T-cell (primary cell): ENCODE measurements at places on chromosomes 2 and 18.
A peak's percentile ranks its signal among the peaks of the same experiment; 100 is the strongest.

DNA sequence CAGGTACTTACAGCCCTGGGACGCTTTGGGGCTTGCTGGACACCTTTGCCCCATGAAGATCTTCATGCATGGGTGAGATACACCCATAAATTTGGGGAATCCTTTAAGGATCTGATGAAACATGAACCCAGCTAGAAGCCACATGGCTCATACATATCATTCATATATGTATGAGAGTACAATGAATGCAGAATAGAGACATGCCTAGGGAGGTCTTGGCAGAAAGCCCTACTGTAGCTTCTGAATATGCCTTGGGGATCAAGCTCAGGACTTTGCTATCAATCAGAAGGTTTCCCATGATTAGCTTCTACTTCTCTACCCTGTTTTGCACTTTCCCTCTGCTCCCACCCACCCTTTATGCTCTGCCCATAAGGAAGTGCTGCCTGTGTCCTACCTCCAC is 368.4 kb downstream of the LPIN1 start:
- no peak overlapping the region for H3K4me3 ChIP-seq
- no peak for DNase-seq
- no peaks in the 10 kb centered on the region for H3K36me3 ChIP-seq
- peaks cover 15% of the 10 kb centered on the region for H3K4me1 ChIP-seq

GRCh38 chr18:31774962-31775361 is 14.3 kb upstream of the SLC25A52 start:
- no peak overlapping the region for H3K27ac ChIP-seq
- DNase-seq: no peak
- no peaks in the 10 kb centered on the region for H3K27me3 ChIP-seq
- no peak overlapping the region for H3K4me3 ChIP-seq
- H3K36me3 ChIP-seq: no peaks in the 10 kb centered on the region
- H3K4me1 ChIP-seq: no peaks in the 10 kb centered on the region

DNA sequence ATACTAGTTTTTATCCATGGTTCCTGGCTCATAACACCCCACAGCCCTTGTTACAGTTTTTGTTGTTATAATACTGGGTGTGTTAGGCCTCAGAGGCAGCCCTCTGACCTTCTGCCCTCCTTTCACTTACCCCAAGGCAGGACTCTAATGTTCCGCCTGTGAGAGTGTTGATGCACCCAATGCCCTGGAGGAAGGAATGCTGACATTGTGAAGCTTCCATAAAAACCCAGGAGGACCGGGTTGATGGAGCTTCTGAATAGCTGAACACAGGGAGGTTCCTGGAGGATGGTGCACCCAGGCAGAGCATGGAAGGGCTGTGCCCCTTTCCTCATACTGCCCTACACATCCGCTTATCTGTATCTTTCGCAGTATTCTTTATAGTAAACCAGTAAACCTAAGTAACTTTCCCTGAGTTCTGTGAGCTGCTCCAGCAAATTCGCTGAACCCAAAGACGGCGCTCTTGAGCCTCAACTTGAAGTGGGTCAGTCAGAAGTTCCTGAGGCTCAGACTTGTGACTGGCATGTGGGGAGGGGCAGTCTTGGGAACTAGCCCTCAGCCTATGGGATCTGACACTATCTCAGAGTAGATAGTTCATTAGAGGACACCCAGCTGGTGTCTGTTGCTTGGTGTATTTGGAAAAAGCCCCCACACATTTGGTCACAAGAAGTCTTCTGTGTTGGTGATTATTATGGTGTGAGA is 10.4 kb downstream of the STON1 start:
- no peaks in the 10 kb centered on the region for H3K4me1 ChIP-seq
- H3K27ac ChIP-seq: no peak overlapping the region
- H3K4me3 ChIP-seq: no peak overlapping the region
- H3K36me3 ChIP-seq: no peaks in the 10 kb centered on the region

- no peak overlapping the region for H3K27ac ChIP-seq
- H3K4me1 ChIP-seq: no peaks in the 10 kb centered on the region
- H3K27me3 ChIP-seq: no peaks in the 10 kb centered on the region
- no peaks in the 10 kb centered on the region for H3K36me3 ChIP-seq
Observed at GRCh38 chr2:65357959-65358294, 74.5 kb downstream of the SPRED2 start.

DNA sequence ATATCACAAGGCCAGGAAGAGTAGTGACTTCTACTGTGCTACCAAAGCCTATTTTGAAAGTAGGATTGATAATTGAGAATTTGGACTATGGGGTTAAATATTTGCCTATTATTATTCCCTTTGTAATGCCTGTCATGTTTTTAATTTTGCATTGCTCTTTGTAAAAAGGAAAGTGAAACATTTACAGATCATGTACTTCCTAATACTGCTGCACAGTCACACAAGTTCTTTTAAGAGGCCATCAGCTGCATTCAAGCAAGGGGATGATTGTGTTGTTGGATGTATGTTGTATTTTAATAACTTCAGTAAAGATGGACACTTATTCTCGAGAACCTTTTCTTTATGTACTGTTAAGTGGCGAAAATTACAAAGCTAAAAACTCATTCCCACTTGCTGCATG is 70.1 kb downstream of the PLEKHA3 start:
- H3K36me3 ChIP-seq: peaks cover 22% of the 10 kb centered on the region
- H3K27me3 ChIP-seq: no peaks in the 10 kb centered on the region
- no peaks in the 10 kb centered on the region for H3K4me1 ChIP-seq
- DNase-seq: no peak

GRCh38 chr2:226336283-226336682 is 463.3 kb downstream of the IRS1 start:
- no peaks in the 10 kb centered on the region for H3K27me3 ChIP-seq
- H3K4me1 ChIP-seq: no peaks in the 10 kb centered on the region
- no peak overlapping the region for H3K27ac ChIP-seq
- DNase-seq: no peak
- H3K4me3 ChIP-seq: no peak overlapping the region
- H3K36me3 ChIP-seq: no peaks in the 10 kb centered on the region

- peak within 1 kb of the TSS; percentile 84 for H3K4me3 ChIP-seq
- H3K36me3 ChIP-seq: no peaks in the 10 kb centered on the region
- H3K27me3 ChIP-seq: no peaks in the 10 kb centered on the region
- peak; percentile 93 for DNase-seq
- peak within 1 kb of the TSS; percentile 98 for H3K27ac ChIP-seq
- peaks cover 33% of the 10 kb centered on the region for H3K4me1 ChIP-seq
Observed at GRCh38 chr2:177264693-177265587, at the start of gene NFE2L2. Gene NFE2L2 (minus strand): TSS chr2:177264727. CDS start chr2:177264576, 151 bp downstream.

- no peaks in the 10 kb centered on the region for H3K36me3 ChIP-seq
- H3K27ac ChIP-seq: no peak overlapping the region
- no peak overlapping the region for H3K4me3 ChIP-seq
- DNase-seq: no peak
Observed at GRCh38 chr2:223222397-223222796, 170.4 kb downstream of the KCNE4 start.

DNA sequence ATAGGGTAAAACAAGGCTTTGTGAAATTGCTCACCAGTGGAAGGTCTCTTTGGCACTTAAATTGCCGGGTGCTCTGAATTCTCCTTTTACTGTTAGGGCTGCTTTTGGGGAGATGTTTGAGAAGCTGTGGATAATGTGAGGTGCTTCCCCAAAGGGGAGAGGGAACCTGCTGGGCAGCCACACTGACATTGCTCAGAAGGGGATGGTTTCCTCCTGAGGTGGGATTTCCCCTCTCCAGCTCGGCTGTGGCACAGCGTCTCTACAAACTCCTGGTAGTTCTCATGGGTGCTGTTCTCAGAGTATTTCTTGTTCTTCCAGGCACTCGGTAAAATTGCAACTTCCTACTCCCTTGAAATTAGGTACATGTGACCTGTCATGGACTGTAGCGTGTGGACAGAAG is 124.2 kb downstream of the LPIN1 start:
- H3K36me3 ChIP-seq: no peaks in the 10 kb centered on the region
- no peak overlapping the region for H3K27ac ChIP-seq
- peaks cover under 1% of the 10 kb centered on the region for H3K4me1 ChIP-seq
- DNase-seq: no peak
- H3K4me3 ChIP-seq: no peak overlapping the region

DNA sequence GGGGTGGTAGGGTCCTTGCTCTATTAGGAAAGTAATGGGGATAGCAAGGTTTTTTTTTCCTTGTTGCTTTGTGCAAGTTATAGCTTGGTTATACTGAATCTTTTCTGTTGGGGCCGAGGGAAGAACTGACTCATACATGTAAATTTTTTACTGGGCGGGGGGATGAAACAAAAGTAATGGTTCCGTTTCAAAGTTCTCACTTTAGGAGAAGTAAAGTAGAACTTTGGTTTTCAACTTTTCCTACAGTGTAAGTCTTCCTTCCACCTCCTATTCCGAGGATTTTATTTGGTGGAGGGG is 1.1 kb downstream of the AFTPH start:
- peaks cover 3% of the 10 kb centered on the region for H3K27me3 ChIP-seq
- DNase-seq: no peak
- peaks cover 25% of the 10 kb centered on the region for H3K4me1 ChIP-seq
- H3K27ac ChIP-seq: peak overlapping the region; percentile 93
- peak overlapping the region; percentile 63 for H3K4me3 ChIP-seq
- H3K36me3 ChIP-seq: no peaks in the 10 kb centered on the region

DNA sequence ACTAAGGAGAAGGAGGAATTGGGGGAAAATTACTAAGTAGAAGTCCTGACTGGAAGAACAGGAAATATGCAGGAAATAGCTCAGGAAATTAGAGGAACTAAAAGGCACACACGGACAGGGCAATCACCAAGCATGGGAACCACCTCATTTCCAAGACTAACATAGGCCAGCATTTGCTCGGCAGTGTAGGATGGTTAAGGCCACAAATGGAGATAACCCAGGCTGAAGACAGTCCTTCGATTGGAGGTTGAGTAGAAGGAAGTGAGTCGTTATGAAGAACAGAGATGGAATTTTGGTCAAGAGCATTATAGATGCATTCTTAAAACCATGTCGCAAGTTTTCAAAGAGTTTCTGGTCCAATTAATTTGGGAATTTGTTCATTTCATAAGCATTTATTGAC is 401.4 kb downstream of the ALK start:
- H3K27me3 ChIP-seq: no peaks in the 10 kb centered on the region
- H3K27ac ChIP-seq: no peak overlapping the region
- no peaks in the 10 kb centered on the region for H3K4me1 ChIP-seq
- H3K4me3 ChIP-seq: no peak overlapping the region
- no peak for DNase-seq

DNA sequence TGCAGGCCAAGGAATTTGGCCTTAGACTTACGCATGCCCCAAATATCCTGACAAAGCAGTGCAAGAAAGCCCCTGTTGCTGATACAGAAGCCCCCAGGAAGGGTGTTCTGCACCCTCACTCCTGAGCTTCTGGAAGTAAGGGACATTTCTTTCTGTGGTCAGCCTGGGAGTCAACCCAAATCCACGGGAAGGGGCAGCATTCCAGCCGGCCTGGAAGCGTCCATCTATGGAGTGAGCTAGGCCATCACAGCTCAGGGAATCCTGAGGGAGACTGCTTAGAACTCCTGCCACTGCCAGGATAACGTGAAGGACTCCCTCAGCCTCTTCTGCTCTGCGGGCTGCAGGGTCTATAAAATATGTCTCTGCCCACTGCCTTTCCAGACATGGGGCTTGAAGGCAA is 173.9 kb downstream of the ANAPC1 start:
- H3K4me1 ChIP-seq: no peaks in the 10 kb centered on the region
- H3K36me3 ChIP-seq: no peaks in the 10 kb centered on the region
- DNase-seq: no peak

DNA sequence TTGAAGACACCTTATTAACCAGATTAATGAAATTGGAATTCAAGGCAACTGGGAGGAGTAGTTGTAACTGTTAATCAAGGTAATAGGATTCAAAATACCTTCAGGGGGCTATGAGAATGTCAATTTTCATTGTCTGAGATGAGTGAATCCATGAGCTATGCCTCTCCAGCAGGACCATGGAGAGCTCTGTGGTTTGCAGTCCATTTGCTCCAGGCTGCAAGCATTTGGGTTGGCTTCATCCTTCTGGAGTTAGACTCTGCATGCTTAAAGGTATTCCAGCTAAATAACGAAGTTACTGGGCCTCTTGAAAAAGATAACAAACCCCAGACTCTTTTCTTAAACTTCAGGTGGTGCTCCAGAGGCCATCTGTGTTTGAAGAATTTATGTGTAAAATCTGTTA is 207.1 kb upstream of the SLC8A1 start:
- H3K4me3 ChIP-seq: no peak overlapping the region
- H3K36me3 ChIP-seq: no peaks in the 10 kb centered on the region
- no peaks in the 10 kb centered on the region for H3K27me3 ChIP-seq
- H3K27ac ChIP-seq: no peak overlapping the region
- H3K4me1 ChIP-seq: no peaks in the 10 kb centered on the region
- DNase-seq: no peak

- DNase-seq: peak; percentile 89
- peak within 1 kb of the TSS; percentile 93 for H3K4me3 ChIP-seq
- H3K36me3 ChIP-seq: peaks cover 26% of the 10 kb centered on the region
- peaks cover 62% of the 10 kb centered on the region for H3K4me1 ChIP-seq
Observed at GRCh38 chr2:27071277-27071989, at the start of gene OST4. Gene OST4 (minus strand): TSS chr2:27071654.

DNA sequence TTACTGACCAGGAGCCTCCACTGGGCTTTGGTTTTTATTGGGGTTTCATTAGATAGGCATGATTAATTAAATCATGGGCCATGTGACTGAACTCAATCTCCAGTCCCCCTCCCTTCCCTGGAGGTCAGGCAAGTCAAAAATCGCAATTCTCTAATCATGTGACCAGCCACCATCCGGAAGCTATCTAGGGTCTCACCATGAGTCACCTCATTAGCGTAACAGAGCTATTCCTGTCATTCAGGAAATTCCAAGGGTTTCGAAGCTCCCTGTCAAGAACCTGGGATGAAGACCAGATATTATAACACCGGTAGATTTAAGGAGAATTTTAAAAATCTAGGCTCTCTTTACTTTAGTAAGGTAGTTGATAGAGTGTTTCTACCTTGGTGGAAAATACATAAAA is 180.3 kb upstream of the TCF4 start:
- H3K4me3 ChIP-seq: no peak overlapping the region
- DNase-seq: no peak
- no peaks in the 10 kb centered on the region for H3K27me3 ChIP-seq
- no peaks in the 10 kb centered on the region for H3K36me3 ChIP-seq
- H3K27ac ChIP-seq: no peak overlapping the region
- H3K4me1 ChIP-seq: no peaks in the 10 kb centered on the region

DNA sequence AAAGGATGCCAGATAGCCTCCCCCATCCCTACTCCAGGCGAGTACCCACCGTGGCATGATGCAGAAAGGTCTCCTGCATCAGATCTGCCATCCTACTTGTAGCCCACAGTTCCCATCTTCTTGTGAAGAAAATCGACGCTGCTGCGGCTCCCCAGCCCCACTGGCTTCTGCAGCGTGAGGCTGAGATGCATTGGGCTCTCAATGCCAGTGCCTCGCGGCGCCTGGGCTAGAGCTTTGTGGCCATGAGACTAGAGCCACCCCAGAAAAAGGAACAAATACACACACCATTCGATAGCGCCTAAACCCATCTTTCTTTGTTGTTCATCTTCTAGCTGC is 2.8 kb downstream of the NOL4 start:
- DNase-seq: no peak
- peaks cover 32% of the 10 kb centered on the region for H3K27me3 ChIP-seq
- H3K27ac ChIP-seq: no peak overlapping the region

DNA sequence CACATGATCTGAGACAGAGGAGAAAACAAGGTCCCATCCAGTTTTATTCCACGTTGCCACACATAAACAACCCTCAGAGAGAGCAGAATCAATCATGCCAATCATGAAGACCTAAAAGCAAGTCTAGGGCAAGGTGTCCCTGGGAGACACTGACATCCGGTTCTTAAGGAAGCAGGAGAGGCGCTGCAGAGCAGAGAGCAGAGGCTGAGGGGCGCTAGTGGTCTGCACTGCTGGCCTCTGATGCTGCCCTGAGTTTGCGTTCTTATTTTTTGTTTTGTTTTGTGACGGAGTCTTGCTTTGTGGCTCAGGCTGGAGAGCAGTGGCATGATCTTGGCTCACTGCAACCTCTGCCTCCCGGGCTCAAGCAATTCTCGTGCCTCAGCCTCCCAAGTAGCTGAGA is 83.3 kb downstream of the SMIM21 start:
- no peaks in the 10 kb centered on the region for H3K27me3 ChIP-seq
- no peak overlapping the region for H3K4me3 ChIP-seq
- no peaks in the 10 kb centered on the region for H3K36me3 ChIP-seq
- DNase-seq: no peak
- no peaks in the 10 kb centered on the region for H3K4me1 ChIP-seq
